ENCODE measurements at places on chromosomes 1 and 21.
A peak's percentile ranks its signal among the peaks of the same experiment; 100 is the strongest.

DNA sequence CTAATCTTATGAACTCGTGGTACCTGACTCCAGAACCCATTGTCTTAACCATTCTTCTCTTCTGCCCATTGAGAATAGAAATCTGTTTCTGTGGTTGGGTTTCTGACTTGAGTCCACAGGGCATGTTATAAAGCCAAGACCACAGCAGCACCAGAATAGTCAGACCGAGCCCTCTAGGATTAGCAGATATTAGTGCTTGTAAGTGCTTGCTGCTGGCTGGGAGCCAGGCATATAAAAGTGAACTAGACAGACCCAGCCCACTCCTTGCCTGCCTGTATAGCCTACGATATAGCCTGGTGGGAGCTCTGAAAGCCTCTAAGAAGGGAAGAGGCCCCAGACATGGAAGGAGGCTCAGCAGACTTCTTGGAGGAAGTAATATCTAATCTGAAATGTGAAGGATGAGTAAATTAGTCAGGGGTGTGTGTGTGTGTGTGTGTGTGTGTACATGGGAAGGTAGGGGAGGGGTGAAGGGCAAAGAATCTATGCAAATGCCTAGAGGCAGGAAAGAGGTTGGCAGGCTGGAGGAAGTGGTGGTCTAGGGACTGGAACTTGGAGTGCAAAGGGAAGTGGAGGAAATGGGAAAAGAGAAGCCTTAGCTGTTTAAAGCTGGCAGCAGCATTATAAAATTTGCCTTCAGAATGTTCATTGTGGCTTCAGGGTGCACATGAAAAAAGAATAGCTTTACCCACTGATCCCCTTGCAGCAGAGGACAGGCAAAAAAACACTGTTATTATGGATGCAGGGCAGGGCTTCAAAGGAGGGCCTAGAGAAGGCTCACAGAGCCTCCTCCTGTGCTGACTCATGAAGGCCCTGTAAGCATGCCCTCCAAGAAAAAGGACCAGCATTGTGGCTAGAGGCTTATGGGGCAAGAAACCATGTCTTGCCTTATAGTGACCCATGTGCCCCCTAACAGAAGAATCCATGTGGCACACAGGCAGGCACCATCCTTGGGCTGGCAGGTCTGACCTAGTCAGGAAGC, 169.2 kb downstream of the LMX1A start:
- no peak for DNase-seq

- peak; percentile 37 for DNase-seq
Observed at GRCh38 chr1:158285756-158286241, 3.9 kb upstream of the CD1C start.

GRCh38 chr1:8574985-8575384, 242.5 kb downstream of the RERE start:
- no peak for DNase-seq

DNA sequence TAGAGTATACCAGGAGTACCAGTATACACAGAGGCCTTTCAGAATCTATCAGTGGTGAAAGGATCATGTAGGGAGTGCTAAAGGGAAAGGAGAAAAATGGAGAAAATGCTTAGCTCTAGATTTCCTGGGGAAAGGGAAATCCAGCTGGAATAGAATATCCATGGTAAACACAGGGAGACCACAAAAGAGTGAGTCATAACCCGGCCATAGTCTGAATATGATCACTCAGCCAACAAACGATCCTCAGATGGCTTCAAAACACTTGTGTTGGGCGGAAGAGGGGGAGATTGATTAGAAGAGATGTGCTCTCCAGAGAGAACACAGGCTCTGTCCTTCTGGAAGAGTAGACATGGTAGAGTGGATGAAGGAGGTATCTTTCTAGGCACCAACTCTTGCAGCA, 180.6 kb downstream of the PAPPA2 start:
- no peak for DNase-seq

DNA sequence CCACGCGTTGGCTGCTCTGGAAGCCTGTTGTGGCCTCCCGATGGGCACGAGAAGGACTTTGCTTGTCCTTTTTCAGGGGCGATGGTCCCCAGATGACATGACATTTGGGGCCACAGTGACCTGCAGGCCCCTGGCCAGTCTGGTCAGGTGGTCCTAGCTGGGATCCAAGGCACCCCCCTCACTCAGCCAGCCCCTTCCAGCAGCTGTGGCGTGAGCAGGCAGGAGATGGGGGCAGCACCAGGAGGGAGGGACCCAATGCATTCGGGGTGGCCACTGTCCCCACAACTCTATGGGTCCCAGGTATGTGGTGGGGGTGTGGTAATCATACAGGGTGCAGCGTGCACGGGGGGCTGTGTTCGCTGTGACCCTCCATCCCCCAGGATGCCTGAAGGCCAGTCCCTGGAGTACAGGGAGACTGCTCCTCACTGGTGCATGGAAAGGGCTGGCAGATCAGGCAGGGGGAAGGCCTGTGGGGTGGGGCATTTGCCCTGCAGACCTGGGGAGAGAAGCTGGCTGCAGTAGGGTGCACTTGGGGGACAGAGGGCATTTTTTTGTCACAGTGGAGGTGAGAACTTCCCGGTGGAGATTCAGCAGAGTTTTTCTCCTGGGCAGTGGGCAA, 31.7 kb downstream of the WNT3A start:
- no peak for DNase-seq

GRCh38 chr1:204563307-204563706, 47.1 kb downstream of the MDM4 start:
- DNase-seq: no peak

DNA sequence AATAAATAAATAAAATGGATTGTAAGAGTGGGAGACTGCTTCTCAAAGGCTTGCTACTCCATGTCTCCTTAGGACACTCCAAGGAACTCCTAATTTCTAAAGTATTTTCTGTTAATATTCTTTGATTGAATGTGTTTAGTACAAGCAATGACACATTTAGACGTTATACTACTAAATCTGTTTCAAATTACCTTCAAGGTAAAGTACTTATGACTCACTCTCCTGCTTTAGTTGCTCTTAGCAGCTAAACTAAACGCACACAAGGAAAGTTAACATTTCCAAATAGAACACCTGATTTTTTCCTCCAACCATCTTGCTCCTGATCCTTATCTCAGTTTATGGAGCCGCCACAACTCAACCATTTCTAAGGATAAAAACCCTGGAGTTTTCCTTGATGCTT, 969.8 kb upstream of the ADGRL4 start:
- no peak for DNase-seq

- DNase-seq: no peak
Observed at GRCh38 chr21:37550618-37551330, 184.2 kb downstream of the DYRK1A start.

- DNase-seq: no peak
Observed at GRCh38 chr1:119184972-119185371, 44.5 kb upstream of the WARS2 start.

GRCh38 chr1:68213843-68214242, 18.5 kb downstream of the WLS start:
- no peak for DNase-seq

DNA sequence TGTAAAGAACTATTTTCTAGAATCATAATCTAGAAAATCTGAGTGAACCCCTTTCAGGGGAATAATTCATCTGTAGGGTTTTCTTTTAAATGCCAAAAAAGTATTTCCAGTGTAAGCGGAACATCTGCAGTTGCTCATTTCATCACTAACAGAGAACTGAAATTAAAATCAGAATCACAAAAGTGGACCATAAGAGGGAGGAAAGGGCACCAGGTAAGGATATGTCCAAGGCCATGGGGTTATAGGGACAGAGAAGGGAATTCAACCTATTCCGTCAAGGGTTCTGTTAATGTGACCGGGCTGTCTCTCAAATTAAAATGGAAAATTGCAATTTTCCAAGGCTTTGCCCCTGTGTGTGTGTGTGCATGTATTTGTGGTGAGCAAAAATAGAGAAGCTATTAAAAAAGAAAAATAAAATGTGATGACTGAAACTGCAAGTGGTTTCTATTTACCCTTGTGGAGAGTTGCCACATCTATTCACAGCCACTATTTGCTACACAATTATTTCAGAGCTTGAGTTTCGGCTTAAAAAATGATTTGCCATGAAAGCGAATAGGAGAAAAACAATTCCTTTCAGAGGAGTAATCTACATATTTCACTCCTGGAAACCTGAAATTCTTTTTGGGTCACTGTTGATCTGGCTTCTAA, 53.1 kb downstream of the APP start:
- no peak for DNase-seq

DNA sequence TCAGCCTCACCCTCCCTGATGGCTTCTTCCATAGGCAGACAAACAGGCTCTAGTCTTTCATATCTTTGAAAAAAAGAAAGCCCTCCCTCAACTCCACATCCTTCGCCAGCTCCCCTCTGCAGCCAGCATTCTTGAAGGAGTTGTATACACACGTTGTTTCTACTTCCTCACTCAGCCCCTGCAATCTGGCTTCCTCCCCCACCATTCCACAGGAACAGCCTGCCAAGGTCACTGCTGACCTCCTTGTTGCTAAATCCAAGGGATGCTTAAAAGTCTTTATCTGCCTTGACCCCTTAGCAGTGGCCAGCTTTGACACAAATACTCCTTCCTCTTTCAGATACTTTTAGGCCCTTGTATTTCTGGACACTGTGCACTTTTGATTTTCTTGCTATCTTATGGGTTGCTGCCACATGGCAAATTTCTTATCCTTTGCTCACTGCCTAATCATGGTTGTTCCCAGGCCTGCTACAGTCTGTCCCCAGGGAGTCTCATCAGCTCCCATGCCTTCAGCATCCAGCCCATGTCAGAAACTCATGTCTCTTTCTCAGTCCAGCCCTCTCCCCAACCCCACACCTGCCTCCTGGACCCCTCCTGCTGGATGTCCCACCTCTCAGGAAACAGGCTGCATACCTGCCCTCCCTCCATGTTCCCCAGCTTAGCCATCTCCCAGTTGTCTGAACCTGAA, 8.3 kb downstream of the FAM229A start:
- no peak for DNase-seq

GRCh38 chr1:151905070-151905442, 4.3 kb downstream of the THEM4 start:
- no peak for DNase-seq

DNA sequence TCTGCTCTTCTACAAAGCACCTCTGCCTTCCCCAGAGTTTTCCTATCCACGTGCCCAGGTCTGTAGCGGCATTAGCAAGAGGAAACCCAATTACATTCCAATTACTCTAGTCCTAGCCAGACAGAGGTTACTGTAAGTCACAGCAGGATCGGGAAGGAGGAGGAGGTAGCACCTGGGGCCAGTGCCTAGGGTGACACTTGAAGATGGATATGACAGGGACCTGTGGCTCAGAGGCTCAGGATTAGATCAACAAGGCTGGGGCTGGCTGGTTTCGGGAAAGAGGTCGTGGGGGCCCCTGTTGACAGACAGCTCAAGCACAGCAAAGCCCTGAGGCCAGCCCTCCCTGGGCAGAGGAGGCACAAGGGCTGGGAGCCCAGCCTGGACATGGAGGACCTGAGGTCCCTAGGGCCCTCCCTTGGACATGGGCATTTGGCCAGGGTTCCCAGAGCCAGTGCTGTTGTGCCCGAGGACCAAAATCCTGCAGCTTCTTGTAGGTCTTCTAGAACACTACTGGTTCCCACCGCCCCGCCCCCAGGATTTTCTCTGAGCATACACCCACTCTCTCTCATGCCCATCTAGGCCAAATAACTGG, 3.0 kb upstream of the HCRTR1 start:
- DNase-seq: no peak

GRCh38 chr1:165129568-165130164, 226.8 kb downstream of the LMX1A start:
- DNase-seq: peak; percentile 32

DNA sequence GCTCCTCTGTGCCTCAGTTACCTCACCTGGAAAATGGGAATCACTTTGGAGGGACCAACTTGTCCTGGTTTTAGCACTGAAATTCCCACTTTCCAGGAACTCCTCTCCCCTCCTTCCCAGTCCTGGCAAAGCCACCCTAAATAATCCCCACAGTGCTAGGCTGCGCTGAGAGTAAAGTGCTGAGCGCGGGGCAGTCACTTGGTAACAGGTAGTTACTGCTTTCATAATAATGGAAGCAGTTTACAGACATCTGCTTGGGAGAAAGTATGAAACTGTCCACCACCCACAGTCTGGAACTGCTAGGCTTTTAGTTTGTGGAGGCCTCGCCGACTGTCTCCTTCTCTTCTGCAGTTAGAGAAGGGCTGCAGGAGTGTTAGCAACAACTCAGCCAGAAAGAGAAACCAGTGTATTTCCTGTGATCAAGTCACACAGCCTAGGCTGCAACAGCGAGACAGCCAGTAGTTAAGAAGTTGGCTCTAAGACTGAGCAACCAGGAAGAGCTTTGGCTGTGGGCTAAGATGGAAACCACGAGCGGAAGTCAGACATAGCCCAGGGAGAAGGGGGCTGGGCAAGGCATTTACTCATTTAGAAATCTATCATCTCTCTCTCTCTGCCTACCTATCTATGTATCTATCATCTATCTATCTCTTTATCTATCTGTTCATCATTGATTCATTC, 30.8 kb upstream of the ABCG1 start:
- peak; percentile 87 for DNase-seq
